ENCODE measurements at places on chromosomes 16 and 17.

GRCh38 chr17:27384261-27384701 is 72.0 kb upstream of the KSR1 start:
- DNase-seq, result peak; percentile 97

DNA sequence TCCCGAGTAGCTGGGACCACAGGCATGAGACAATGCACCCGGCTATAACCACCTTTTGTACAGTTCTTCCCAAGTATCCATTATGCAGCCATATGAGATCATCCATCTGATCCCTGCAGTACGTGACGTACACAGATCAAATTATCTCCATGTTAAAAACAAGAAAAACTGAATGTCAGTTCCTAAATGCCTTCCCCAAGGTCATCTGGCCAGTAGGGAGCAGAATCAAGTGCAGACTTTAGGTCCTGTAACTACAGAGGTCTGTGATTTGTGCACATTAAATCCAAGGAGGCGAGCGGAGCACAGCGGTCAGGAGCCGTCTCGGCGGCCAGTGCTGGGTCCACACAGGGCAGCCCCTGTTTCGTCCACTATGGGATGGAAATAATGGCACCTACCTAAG is 23.7 kb downstream of the ZCCHC14 start:
- DNase-seq, result no peak

GRCh38 chr17:38324141-38324697 is 19.5 kb downstream of the GPR179 start:
- DNase-seq, result no peak

DNA sequence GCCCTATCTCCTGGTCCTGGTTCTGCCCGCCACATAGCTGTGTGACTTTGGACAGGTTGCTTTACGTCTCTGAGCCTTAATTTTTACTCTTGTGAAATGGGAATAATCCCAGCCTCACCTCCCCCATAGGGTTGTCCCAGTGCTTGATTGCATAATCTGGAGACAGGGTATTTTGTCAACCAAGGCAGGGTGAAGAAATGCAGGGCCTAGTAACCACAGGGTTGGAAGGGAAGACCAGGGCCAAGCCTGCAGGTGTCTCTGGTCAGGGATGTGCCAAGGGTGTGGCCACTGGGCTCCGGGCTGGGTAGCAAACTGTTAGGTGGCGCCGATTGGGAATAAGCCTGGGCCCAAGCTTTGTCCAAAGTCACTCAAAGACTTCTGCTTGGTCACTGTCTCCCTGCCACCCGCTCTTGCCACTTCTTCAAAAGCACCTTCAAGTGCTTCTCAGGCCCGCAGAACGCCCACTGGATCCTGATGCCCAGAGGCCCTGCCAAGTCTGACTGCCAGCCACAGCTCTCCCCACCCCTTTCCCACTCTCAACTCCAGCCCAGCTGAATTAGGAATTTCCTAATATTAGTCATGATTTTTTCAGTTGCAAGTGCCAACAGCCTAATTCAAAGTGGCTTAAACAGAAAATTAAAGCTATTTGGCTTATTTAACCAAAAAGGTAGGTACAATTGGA is 20.6 kb upstream of the COL1A1 start:
- peak; percentile 90 for DNase-seq

DNA sequence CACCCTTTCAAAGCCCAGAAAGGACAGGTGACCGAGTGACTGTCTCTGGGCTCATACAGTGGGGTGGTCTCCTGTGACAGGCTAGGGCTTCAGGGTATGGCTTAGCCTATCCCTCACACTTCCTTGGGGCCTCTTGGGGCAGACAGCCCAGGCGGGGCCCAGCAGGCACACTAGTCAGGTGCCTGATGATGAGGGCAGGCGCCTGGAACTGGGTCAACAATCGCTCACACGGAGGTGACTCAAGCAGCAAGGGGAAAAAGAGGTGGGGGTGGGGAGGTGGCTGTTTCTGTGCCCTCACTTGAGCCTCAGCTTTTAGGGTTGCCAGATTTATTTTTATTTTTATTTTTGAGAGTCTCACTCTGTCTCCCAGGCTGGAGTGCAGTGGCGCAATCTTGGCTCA is 6.4 kb upstream of the GRN start:
- peak; percentile 62 for DNase-seq

DNA sequence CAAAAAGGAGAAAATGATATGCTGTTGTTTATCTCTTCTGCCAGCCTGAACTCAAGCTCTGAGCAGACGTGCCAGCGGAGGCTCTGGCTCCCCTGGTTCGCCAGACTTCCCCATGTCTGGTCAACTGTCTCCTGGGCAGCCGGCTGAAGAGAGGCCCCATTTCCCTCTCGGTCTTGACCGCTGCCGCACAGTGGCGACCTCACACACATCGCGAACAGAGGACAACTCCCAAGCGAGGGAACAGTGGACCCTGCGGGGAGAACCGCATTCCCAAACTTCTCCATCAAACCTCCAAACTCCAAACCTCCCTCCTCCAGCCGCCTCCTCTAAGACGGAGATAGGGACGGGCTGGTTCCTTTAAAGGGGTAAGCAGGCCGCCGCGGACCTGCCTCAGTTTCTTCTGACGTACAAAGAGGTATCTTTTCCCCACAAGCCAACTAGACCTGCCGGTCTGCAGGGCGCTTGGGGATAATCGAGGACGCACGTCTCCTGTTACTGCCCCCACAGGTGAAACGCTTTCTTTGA is 24.9 kb upstream of the RFFL start:
- peak; percentile 43 for DNase-seq

DNA sequence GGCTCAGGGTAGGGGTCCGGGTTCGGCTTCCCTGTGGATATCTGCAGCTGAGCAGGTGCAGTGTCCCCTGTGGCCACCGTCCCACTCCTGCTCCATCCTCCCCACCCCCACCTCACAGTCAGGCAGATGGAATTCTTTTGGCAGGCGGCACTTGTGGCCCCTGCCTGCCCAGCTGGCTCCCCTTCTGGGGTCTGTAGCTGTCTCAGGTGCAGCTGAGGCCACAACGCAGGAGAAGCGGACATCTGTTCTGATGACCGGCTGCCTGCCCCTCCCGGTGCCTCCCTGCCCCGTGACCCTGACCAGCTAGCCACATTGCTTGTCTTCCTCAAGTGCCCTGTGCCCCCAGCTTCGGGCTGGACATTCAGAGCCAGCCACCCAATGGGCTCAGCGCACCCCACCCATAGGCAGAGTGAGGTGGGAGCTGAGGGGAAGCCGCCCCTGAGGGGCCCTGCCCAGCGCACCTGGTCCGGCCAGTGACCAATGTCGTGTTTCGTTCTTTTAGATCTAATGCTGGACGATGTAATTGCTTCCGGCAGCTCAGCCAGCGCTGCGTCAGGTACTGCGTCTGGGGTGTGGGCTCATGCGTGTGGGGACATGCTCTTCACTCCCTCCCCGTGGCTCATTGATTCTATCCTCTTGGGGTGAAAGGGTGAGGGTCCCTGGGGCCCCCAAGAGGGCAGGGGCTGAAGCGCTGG is 25.2 kb upstream of the ABCC3 start:
- DNase-seq, result peak; percentile 39

DNA sequence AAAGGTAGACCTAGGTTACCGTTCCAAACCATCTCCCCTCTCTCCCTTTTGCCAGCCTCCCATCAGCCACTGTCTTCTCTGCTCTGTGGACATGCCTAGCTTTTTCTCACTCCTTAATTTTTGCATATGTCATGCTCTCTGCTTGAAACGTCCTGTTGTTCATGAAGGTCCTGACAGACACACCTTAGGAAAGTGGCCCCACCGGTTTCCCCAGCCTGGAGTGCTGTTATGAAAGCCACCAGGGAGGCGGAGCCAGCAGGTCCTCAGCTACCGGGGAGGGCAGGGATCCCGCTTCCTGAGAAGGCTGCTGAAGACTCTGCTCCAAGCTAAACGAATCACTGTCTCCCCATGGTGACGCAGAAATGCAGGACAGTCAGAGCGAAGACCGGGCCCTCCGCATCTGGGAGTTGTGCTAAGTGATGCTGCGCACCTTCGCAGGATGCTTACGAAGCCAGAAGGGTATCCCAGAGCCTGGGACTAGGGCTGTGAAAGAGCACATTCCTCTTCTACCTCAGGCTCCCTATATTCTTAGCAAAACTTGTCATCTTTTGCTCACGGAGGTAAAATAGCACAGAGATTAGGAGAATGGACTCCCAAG is 2.3 kb upstream of the SLC16A11 start:
- DNase-seq, result peak; percentile 97

DNA sequence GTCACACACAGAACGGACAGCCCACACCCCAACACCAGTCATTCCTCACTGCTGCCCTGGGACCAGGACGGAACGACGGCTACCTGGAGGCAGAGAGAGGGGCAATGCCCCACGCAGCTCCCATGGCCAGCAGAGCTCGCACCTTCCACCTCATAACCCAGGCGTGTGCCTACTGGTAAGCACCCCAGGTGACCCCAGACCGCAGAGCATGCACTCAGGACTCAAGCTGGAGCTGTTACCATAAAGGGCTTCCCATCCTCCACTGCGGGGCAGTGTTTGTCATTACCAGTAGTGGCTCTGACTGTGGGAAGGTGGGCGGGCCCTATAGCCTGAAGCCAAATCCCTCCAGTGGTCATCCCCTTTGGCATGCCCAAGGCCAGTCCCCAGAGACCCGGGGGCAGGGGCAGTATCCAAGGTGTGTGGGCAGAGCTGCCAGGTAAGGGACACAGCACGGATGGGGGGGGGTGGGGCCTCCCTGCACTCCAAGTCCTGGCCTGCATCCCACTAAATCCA is 4.7 kb upstream of the BCAR1 start:
- no peak for DNase-seq

GRCh38 chr16:5323284-5324141 is 225.9 kb upstream of the EEF2KMT start:
- no peak for DNase-seq

DNA sequence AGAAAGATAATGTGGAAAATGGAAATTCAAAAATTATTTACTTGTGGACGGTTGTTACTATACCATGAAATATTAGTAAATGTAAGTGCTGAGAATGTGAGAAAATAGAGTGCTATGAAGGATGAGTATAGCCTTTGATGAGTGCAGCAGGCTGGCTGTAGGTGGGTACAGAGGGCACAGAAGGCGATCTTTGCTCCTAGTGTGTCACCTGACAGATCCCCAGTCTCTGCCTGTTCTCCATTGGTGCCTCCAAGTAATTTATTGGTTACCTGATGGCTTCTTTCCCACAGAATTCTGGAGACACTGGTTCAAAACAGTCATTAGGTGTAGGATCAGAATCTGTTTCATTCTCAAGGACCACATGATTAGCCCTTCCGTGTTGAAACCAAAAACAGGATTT is 28.9 kb downstream of the ABCA9 start:
- no peak for DNase-seq

DNA sequence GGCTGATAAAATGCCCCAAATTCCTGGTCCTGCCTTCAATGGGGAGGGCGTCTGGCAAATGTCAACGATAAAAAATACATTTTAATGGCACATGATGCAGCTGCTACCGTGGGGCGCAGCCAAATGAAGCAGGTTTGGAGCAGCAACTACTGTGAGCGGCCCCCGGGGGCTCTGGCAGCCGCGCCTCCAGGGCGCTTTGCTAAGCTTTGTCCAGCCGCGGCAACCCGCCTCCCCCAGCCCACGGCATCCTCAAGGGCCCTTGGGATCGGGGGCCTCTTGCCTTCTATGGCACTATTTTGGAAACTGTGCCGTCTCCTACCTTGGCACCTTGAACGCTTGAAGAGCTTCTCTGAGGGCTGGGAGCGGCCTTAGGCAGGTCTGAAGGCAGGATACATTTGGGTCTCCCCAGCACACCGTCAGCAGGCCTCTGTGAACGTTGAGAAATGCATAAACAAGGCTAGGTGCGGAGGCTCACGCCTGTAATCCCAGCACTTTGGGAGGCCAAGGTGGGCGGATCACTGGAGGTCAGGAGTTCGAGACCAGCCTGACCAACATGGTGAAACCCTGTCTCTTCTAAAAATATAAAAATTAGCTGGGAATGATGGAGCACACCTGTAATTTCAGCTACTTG is 25.1 kb downstream of the TBX4 start:
- DNase-seq, result no peak

DNA sequence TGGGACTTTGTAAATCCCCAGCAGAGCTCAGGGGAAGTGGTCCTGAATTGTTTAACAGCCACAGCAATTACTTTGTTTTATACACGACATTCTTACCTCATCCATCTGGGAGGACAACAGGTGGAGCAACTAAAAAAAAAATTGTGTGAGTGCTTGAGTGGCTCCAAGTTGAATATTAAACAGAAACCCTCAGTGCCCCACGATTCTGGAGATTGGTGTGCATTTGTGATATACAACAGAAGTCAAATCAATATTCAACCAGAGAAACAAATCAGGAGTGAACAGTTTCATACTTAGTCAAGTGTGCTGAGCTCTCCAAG is 204.8 kb downstream of the HAPSTR1 start:
- DNase-seq, result no peak

GRCh38 chr17:78558181-78558850 is 18.9 kb downstream of the DNAH17 start:
- DNase-seq, result peak; percentile 21

DNA sequence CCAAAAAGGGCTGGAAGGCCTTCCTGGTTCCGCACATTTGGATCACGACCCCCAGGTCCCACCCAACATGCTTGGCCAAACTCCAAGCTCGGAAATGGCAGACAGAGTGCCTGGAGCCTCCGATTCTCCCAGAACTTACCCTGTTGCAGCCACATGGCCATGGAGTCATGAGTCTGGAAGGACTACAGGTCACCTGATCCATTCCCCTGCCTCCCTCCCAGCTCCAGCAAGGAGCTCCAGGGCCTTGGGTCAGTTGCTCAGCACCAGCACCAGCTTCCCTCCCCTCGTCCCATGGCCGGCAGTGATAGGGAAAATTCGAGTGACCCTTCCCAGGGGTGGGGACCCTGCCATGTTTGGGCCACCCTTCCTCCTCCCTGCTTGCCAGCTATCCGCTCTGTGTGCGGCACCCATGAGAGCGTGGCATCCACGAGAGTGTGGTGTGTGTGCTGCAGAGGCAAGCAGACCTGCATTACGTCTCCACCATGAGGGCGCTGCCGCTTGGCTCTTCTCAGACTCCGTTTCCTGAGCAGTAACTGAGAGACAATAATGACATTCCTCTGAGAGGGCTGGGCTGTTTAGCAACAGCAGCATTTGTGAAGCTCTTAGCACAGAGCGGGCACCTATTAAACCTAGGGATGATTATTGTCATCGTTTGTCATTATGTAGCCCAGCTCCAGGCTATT is 21.3 kb upstream of the RPL38 start:
- DNase-seq, result no peak

- no peak for DNase-seq
Measured at GRCh38 chr17:45935710-45936509, 41.6 kb downstream of the MAPT start.

Data from epithelial cell of esophagus (primary cell).